ENCODE measurements at places on chromosomes 1 and 21. TPM values are rescaled to one million over a fixed set of nuclear protein-coding genes. Genes with fewer than 3 reads are reported as not detected.

The APP gene
- polyA plus RNA-seq = 947 TPM

The THEM5 gene
- 1.8 TPM for polyA plus RNA-seq

The SLAMF6 gene
- 0.14 TPM for polyA plus RNA-seq

The SPRR1B gene
- polyA plus RNA-seq = not detected

The DDAH1 gene
- polyA plus RNA-seq = 134 TPM

The CLEC20A gene
- polyA plus RNA-seq = not detected

The INKA2 gene
- 25.9 TPM for polyA plus RNA-seq
